ENCODE measurements at places on chromosomes 4 and X.

GRCh38 chrX:134172588-134173259, 64.3 kb upstream of the CCDC160 start:
- DNase-seq = peak; percentile 25

DNA sequence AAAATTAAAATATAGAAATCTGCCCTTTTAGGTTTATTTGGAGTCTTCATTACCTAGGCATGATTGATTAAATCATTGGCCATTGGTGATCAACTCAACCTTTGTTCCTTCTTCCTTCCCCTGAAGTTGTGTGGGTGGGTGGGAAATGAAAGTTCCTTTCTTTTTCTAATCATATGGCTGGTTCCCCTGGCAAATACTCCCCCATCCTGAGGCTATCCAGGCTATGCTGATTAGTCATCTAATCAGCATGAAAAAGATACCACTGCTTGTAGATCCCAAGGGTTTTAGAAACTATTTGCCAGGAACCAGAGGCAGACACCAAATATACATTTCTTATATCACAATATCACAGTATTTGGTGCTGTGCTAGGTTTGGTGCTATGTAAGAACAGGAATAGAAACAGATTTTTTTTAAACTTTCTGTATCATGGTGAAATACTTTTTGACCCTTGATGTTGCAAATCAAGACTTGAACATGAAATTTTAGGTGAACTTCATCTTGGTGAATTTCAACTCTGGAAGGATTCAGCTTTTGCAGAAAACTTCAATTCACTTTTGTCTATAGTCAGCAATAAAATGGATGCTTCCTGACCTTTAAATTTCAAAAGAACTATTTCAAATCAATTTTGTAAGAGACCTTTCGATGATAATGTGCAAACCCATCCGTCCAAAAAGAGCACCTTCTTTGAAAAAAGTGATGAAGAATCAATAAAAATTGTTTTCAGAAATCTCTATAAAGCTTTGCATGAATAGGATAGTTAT, 71.1 kb downstream of the CCSER1 start:
- DNase-seq = no peak

- DNase-seq = no peak
Observed at GRCh38 chr4:80213117-80213815, 16.0 kb downstream of the PRDM8 start.

GRCh38 chr4:108963910-108964309, 201.1 kb upstream of the ETNPPL start:
- no peak for DNase-seq

DNA sequence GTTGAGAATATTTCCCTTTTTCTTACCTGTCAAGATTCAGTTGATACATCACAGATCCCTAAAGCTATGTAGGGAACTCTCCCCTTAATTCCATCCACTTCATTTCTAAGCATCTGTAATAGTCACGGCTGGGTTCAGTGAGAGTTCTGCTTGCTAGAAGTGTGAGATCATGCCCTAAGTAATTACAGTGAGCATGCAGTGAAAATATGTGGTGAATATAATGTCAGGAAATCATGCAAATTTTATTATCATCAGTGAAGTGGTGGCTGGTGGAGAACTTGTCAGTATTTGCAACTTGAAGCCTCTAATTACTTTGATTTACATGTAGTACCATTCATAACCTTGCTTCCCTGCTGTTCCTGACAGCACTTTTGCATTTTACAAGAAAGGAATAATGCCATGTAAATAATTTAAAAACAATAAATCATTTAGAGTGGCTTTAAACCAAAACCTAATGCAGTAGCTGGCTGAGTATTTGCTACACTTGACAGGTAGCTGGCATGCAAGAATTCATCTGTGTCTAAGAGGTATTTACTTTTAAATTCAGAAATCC, 28.3 kb upstream of the CFAP299 start:
- no peak for DNase-seq

DNA sequence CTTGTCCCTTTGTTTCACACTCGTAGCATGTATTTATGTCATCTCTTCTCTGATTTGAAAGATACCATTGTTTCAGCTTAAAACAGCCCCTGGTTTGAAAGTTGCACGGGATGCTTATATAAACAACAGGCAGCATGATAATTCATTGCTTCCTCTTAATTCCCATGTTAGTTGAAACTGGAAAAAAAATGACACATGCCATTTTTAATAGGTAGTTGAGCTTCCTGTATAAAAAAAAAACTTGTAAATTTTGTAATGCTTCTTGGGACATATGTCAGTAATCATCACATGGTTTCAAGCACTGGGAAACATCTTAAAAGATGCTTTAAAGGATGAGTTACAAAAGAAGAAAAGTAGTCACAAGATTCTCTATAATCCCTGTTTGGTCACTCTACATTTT, 243.0 kb downstream of the PALLD start:
- no peak for DNase-seq

DNA sequence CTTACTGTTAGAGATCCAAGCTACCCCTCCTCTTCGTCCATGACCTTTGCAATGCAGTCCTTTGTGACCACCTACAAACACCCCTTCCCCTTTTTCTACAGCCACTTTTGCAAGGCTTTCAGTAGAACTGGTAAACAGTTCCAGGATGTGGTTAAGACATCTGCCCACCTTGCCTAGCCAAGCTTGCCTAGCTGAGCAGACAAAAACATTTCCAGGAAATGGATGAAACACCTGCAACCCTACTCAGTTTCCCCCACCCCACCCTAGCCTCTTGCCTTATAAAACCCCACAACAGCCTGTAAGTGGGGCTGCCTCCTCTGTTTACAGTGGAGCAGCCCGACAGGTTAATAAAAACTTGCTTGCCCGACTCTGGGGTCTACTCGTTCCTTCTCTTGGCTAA, 133.8 kb downstream of the ZC4H2 start:
- no peak for DNase-seq

- no peak for DNase-seq
Observed at GRCh38 chr4:1940566-1940965, 68.2 kb downstream of the NELFA start.

GRCh38 chr4:28369499-28369898, 1508.9 kb downstream of the STIM2 start:
- no peak for DNase-seq

DNA sequence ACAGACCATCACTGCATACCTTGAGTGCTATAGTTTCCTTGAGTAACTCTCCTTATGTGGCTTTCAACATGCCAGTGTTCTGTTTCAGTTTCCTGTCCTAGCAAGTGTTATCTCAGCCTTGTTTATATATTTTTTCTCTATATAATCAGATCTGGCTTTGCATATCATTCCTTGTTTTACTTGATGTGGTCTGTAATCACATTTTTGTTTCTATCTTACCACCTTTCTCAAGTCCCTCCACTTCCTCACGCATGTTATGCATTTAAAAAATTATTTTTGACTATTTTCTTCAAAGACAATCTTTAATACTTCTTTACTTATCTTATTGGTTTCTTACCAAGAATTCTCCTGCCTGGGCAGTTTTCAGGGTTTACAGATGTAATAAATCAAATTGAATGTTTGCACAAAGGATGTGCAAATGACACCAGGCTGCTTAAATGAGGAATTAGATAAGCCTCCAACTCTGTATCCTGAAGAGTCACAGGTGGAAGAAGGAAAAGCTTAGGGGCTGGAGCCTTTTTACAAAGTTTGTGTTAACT, 351.2 kb downstream of the BMPR1B start:
- no peak for DNase-seq

DNA sequence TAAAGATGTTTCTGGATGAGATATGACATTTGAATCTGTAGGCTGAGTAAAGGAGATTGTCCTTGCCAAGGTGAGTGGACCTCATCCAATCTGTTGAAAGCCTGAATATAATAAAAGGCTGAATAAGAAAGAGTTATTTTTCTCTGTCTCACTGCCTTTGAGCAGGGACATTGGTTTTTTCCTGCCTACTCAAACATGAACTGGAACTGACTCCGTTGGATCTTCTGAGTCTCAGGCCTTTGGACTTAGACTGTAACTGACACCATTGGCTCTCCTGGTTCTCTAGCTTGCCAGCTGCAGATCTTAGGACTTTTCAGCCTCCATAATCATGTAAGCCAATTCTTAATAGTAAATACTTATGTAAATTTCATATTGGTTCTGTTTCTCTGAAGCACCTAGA, 43.5 kb downstream of the PPEF2 start:
- DNase-seq = no peak

- peak; percentile 92 for DNase-seq
Observed at GRCh38 chr4:1026115-1026514, 14.7 kb downstream of the FGFRL1 start.

DNA sequence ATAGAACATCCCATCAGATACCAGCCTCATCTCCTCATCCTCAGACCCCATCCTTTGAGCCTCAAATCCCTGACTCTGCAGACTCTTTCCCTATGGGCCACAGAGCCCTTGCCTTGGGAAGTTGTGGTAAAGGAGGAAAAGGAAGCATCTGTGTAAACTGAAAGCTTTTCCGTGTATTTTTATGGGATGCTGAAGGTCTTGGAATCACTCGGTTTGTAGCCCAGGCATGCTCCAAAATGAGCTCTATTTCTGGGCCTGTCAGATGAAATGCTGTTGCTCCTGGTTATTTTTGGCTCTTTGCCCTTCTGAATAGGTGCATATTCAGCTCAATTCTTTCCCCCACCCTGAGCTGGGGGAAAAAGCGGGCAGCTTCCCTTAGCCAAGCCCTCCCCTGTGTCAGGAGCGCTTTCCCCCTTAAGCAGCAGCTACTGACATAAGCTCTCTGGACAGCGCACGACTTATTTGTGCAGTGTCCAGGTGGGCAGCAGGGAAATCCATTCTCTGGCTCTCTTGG, 5.0 kb upstream of the SEL1L3 start:
- DNase-seq = no peak

- DNase-seq = no peak
Observed at GRCh38 chr4:147582386-147583060, 34.7 kb upstream of the TMEM184C start.

GRCh38 chr4:79576429-79576753, 168.4 kb upstream of the GK2 start:
- DNase-seq = peak; percentile 14

DNA sequence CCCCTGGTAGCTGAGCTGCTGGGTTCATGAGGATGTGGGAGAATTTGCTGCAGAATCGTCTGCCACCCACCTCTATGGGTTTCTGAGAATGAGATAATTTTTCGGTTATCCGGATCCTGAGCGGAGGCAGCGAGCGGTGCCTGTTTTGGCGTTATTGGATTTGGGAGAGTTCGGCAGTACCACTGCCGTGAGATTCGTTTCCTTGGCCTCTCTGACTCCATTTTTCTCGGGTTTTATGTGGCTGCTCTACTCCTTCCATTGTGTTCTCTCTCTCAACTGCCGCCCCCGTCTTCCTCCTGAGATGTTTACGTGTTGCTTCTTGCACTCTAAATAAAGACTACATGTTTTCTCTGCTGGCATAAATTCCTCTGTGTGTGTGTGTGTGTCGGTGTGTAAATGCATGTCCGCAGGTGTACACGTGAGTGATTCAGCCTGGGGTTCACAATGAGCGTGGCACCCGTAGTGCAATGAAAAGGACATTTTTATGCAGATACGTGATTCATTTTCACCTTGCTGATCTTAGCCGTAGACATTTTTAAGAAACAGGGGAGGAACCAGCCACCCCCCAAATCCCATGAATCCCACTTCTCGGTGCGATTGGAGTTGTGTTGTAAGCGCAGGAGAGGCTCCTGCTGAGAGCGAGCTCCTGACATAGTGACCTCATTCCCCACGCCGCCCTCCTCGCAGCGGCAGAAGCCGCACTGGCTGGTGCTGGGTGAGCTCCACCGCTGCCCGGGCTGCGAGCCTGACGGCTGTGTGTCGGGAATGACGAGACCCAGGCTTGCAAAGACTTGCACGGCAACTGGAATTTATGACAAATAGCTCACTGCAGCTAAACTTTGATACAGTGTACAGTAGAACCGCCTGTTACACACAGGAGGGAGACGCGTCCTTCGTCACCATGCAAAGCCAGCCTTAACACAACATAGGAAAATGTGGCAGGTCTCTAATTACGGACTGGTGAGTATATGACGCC, 82.2 kb downstream of the STOX2 start:
- DNase-seq = no peak

DNA sequence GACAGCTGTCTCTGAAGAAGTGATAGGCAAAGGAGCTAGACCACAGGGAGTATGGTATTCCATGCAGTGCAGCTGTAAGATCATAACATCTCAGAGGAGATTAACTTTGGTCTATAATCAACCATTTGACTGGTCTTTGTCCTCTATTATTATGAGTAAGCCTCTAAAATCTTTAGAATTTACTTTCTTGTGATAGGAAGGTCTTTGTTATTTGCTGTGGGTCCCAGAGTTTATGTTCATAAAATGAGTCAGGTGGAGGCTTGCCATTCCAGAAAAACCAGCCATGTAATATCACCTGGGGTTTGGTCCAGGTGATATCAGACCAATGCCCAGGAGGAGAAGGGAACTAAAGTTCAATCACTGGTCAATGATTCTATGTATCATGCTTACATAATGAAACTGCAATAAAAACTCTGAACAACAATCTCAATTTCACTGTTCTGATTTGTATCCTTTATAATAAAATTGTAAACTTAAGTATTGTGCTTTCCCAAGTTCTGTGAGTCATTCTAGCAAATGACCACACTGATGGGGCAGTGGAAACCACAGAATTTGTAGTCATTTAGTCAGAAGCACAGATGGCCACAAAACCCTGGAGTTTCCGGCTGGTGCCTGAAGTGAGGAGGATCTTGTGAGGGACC, 239.6 kb upstream of the TRAM1L1 start:
- no peak for DNase-seq

DNA sequence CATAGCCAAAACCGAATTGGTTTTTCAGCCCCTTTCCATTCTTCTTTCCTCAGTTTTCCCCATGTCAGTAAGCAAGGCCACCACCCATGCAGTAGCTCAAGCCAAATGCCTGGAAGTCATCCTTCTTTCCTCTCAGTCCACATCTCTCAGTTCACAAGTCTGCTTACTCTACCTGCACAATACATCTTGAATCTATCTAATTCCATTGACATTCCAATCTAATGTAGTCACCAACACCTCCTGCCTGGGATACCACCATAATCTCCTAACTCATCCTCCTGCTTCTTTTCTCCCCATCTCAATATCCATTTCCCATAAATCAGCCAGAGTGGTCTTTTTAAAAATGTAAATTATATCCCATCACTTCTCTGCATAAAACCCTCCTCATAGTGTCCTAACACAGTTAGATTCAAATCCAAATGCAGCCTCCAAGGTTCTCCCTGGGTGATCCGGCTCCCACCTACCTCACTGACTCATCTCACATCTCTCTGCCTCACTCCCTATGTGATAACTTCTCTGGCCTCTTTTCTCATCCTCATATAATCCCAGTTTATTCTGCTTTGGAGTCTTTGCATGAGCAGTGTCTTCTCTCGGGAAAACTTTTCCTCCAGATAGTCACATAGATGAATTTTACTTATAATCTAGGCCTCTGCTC, 26.9 kb downstream of the KCNIP4 start:
- DNase-seq = no peak

GRCh38 chrX:150543230-150544155, 24.9 kb upstream of the MTM1 start:
- peak; percentile 58 for DNase-seq
